ENCODE measurements at places on chromosomes 16 and 17. TPM values are rescaled to one million over a fixed set of nuclear protein-coding genes. Genes with fewer than 3 reads are reported as not detected.

- no peak for DNase-seq
Observed at GRCh38 chr17:31274252-31274651, 22.8 kb downstream of the OMG start.

DNA sequence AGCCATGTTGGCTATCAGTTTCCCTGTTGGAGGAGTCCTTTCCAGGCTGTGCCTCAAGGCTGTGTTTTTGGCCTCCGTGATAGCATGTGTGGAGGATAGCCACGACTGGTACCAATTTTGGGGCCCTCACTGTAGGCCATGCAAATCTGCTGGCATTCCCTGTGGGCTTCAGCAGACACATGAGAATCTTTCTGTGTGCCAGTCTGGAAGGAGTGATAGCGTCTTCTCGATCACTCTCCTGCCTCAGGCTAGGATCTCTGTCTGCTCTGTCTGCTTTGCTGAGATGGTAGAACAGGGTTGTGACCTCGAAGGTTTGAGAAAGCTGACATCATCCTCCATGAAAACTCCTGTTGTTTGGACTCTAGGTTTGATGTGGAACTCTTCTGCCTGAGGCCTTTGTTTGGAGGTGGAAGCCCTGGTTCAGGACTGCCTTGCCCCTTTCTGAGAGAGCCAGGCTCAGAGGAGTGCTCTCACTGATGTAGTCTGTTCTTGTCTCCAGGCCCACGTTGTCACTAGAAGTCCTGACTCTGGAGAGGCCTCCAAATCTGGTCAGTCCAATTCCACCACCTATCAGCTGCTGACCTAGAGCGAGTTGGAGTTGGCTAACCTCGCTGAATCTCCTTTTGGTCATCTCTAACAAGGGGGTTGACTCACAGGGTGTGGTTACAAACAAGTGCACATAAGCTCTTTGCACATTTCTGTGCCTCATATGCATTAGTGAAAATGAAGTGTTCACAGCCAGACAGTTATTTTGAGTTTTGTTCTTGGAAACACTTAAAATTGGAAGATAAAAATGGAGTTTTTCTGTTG, 12.1 kb upstream of the EDC4 start:
- DNase-seq = no peak

Gene TBC1D3C
- 2.3 TPM for total RNA-seq

Gene HBA1
- 4.3 TPM for total RNA-seq

GRCh38 chr17:78865682-78866390, 25.2 kb upstream of the USP36 start:
- DNase-seq = peak; percentile 89
